Renal cortex interstitium (tissue), 15 donors: ENCODE measurements at places on chromosomes 5 and 9.

- no peak for DNase-seq
Measured at GRCh38 chr9:13939134-13939533, 374.8 kb downstream of the NFIB start.

GRCh38 chr5:58898006-58898405 lies 315.1 kb downstream of the RAB3C start:
- DNase-seq: no peak

GRCh38 chr5:41856644-41857491 lies 13.4 kb downstream of the OXCT1 start:
- peak; percentile 65 for DNase-seq

GRCh38 chr5:104170926-104171325 lies 608.3 kb upstream of the NUDT12 start:
- no peak for DNase-seq

GRCh38 chr5:6783787-6784186 lies 70.6 kb downstream of the TENT4A start:
- no peak for DNase-seq

DNA sequence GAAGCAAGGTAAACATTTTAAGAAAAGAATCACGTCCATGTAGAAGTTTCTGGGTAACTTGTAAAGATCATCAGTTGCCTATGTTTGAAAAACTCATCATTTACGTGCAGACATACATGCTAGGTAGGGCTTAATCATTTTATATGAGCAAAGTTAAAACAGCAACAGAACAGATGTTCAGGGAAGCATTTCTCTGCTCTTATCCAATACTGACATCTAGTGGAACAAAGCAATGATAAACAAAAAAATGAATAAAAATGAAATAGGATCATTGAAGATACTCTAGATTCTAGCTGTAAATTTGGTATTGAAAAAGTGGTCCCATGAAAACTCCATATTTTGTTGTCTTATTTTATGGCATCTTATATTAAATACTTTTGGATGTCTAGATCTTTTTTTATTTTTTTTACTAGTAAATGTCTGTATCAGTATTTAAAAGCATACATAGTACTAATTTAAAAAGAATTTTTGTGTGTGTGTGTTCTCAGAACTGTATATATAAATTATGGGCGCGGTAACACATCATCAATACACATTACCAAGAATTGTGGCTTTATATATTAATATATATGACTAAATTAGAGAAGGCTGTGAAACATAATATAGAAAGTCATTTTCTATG lies 1050.2 kb downstream of the CDH12 start:
- DNase-seq: peak; percentile 25

GRCh38 chr5:169049712-169050111 lies 251.2 kb downstream of the SLIT3 start:
- no peak for DNase-seq

- DNase-seq: no peak
Measured at GRCh38 chr9:14296495-14297113, 17.3 kb downstream of the NFIB start.

- DNase-seq: no peak
Measured at GRCh38 chr5:136035837-136036236, 7.0 kb downstream of the TGFBI start.

GRCh38 chr5:149493316-149493715 lies 57.9 kb downstream of the CSNK1A1 start:
- no peak for DNase-seq

- DNase-seq: no peak
Measured at GRCh38 chr5:81537905-81538547, 144.1 kb upstream of the ACOT12 start.

DNA sequence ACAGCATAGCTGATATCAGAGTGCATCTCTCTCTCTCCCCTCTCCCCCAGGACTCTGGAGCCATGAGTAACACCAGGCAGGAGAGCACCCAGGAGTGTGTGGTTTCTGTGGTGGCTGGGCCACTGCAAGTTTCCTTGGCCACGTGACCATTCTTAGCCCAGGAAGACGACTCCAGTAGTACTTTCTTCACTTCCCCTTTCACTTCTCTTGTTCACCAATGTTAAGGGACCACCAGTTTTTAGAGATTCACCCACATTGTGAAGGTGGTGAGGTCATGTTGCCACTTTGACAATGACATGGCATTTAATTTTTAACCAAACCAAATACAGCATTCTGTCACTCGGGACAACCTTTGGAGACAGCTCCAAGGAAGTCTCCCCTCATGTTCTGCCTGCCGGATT lies 17.9 kb upstream of the DAPK1 start:
- no peak for DNase-seq

DNA sequence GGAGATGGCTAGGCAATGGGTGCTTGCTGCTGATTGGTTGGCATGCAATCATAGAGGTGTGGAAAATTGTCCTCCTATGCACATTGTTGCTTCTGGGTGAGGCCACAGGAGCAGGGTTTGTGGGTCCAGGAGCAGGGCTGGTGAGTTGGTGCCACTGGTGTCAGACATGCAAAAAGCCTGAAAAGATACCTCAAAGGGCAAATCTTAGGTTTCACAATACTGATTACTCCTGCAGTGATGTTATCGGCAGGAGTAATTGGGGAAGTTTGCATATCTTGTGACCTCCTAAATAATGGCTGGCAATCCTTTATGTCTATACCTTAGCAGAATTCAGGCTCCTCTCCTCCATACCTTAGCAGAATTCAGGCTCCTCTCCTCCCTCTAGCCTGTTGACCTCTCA lies 25.2 kb downstream of the SLC25A48 start:
- DNase-seq: no peak

DNA sequence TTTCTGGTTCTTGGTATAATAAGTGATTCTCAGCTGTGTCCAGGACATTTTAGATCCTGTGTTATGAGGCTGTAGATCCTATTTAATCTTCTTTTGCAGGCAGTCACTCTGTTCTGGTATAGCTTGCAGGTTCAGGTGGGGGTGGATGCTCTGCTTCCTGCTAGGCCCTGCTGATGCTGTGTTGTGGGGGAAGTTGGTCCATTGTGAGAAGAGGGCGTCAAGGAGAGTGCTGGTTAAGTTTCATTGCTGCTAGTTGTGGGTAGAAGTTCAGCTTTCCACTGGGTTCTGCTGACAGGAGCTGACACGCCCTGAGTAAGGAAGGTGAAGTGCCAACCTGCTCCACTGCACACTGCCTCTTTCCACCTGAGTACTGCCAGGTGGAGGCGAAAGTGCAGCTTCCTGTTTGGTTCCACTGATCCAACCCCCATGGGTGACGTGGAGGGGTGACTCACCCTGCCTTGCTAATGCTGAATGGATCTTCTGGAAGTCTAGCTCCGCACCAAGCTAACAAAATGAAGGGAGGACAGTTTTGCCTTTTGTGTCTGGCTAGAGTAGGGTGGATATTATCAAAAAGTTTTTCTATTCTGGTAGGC lies 16.3 kb downstream of the NMRK1 start:
- DNase-seq: no peak

DNA sequence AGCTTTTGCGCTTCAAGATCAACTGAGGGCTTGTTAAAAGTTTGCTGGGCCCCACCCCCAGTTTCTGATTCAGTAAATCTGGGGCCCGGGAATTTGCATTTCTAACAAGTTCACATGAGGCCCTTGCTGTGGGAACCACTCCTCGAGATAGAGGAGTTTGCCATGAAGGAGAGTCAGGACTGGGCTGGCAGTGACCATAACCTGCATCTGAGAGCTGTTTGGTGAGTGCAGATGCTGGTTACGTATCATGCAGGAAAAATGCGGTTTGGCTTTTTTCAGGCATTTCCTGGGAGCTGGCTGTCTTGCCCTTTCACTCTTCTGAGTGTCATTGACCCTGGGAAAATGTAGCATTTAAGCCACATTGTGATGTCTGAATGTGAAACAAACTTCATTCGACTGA lies 9.4 kb upstream of the ANGPTL2 start:
- DNase-seq: no peak

DNA sequence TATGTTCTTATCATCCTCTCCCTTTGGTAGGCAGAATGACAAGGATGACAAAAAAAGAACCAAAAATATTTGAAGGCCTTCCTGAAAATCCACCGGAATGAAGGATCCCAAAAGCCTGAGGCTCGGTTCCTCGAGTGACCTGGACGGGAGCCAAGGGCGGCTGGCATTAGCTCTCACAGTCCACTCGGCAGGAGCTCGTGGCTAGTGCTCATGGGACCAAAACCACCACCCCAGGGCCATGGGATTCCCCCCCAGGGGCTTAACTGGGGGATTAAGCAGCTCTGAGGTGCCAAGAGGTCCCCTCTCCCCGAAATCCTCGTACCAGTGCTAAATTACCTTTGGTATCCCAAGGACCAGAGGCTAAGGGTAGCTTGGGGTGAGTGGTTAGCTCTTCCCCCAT lies 586 bp upstream of the PDZD2 start:
- DNase-seq: no peak

GRCh38 chr9:109252291-109252690 lies 68.6 kb downstream of the EPB41L4B start:
- DNase-seq: no peak

GRCh38 chr9:34375901-34376595 lies 650 bp downstream of the MYORG start:
- DNase-seq: no peak

DNA sequence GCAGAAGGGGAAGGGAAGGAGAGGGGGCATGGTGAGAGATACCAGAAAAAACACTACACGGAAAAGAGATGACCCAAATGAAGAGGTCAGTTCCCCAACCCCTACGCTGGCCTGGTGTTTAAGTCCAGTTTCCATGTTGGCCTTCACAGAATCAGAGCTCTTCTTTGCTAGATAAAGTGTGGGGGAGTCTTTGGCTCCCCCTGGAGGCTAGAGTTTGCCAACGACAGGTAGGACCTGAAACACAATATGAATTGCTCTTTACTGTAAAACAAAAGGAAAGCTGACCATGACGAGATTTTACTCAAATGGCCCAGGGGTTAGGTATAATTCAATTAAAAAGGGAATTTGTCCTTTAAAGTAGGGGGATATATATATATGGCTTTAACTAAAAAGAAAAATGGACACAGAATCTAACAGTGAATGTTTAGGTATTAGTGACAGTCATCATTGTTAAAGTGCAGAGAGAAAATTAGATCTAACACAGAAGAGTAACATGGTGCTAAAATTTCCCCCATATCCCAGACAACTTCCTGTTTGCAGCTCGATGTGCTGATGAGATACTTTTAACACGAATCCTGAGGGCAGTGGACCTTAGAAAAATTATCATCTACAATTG lies 92.0 kb downstream of the SV2C start:
- DNase-seq: peak; percentile 35

- no peak for DNase-seq
Measured at GRCh38 chr9:105836936-105837660, 142.8 kb downstream of the TMEM38B start.

- DNase-seq: no peak
Measured at GRCh38 chr5:89930591-89931392, 478.8 kb downstream of the CETN3 start.

GRCh38 chr5:61328791-61329549 lies 3.1 kb upstream of the ZSWIM6 start:
- no peak for DNase-seq

GRCh38 chr5:80409367-80409966 lies 1.6 kb downstream of the ZFYVE16 start:
- peak; percentile 8 for DNase-seq

DNA sequence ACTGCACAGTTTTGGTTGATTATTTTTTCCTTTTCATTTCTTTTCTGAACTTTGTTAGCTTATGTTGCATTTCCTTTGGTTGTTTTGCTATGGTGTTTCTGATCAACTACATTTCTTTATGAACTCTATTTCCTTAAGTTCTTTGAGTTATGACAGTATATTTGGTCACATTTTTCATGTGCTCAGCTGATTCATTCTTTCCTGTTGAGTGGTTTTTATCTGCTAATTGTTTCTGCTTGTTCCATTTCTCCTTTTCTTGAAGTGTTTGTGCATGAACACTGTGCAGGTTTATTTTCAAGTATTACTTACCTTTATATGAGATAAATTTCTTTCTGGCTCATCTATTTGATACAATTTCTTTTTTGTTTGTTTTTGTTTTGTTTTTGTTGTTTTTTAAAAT lies 50.9 kb upstream of the MACIR start:
- DNase-seq: no peak

DNA sequence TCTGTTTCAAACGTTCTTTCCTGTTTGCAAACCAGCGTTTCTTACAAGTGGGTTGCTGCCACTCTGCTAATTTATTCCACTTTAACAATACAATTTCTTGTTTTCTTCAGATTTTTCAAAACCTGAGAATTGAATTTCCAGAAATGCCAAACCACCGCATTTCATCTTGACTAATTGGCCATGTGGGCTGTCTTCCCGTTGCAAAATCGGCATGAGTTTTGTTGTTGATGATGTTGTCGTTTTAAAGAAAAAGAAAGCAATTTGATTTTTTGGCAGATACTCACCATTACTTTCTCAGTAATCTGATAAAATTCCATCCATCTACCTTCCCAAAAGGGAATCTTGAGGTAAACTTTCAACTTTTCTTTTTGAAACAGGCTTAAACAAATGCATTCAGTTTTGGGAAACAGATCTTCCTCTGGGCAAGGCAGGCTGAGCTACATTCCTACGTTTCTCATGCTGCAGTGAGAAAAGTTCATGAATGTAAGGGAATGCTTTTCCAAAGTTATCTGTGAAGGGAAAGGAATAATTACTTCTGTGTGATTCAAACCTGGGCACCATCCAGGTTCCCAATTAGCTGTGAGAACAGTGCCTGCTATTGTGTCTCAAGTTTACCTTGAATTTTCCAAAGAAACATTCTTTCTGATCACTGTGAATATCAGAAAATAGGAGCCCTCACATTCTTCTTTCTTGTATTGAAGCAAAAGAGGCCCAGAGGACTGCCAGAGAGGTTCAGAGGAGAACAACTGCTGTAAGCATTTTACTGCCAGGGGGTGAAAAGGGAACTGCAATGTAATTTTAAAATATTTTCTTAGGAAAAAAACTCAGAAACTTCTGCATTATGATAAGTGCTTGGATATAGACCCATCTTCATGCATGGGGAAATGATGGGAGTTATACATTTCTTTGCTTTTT lies 100.7 kb upstream of the TUT7 start:
- DNase-seq: no peak

GRCh38 chr5:137273511-137273910 lies 225.6 kb downstream of the SPOCK1 start:
- no peak for DNase-seq

DNA sequence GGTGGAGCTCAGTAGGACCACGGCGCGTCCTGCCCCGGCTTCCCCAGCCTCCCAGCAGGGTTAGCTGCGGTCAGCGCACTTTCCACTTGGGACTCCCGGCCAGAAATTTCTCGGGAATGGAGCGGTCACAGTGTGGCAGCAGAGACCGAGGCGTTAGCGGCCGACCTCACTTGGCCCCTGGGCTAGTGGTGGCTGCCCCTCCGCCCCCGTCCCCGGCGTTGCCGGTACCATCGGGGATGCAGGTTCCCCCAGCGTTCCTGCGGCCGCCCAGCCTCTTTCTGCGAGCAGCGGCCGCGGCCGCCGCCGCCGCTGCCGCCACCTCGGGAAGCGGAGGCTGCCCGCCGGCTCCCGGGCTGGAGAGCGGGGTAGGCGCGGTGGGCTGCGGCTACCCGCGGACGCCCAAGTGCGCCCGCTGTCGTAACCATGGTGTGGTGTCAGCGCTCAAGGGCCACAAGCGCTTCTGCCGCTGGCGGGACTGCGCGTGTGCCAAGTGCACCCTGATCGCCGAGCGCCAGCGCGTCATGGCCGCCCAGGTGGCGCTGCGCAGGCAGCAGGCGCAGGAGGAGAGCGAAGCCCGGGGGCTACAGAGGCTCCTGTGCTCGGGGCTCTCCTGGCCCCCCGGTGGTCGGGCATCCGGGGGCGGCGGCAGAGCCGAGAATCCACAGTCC lies 460 bp downstream of the DMRTA1 start:
- DNase-seq: peak; percentile 45
